ENCODE measurements at places on chromosomes 2 and 18.

DNA sequence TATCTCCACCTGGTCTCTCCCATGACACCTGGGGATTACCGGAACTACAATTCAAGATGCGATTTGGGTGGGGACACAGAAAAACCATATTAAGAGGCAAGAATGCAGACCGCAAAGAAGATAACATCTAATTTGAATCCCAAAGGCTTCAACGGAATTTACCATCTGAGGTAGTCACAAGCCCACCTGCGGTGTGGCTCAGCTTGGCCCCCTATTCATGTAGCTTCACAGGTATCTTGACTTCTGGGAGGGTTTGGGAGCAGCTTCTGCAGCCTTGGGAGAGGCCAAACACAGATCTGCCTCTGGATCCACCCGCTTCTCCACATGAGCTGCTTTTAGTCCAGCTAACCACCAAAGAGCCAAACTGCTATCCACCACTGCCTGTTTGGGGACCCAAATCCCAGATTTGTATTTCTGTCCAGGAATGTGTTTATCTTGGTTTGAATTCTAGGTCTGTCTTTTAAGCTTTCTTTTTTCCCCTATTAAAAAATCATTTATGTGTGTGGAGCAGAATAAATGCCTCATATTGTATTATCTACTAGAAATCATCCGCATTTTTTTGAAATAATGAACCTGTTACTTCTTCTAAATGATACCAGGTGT lies 247.6 kb downstream of the DLGAP1 start:
- no peak for DNase-seq

DNA sequence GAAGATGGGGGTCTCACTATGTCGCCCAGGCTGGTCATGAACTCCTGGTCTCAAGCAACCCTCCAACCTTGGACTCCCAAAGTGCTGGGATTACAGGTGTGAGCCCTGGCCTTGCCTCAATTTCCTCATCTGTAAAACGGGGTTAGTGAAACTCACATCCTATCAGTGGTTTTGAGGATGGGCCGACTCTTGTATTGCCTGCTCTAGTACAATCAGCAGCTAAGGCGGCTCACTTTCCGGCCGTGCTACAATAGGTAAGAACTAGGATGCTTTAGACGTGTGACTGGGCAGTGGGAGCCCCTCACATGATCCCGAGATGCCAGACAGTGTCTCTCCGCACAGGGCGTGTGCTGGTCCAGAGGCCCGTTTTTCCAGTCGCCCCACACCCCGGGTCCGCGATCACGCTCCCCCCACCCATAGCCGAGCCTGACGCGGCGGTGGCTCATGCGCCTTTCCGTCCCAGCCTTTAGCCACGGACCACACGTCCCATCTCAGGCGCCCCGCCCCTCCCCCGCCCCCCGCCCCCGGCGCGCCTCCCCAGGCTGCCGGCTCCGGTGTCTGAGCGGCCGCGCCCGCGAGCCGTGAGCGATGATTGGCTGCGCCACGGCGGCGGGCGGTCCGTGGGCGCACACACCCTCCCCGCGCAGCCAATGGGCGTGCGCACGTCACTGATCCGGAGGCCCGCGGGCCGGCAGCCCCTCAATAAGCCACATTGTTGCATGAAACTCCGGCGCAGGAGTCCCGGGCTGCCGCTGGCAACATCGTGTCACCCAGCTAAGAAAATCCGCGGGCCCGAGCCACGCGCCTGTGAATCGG lies at the start of gene HK2:
HK2 (plus strand) TSS at position 710 of the 816 bp plus-strand sequence. CDS start 454 bp downstream, outside the sequence.
- DNase-seq: peak; percentile 87

DNA sequence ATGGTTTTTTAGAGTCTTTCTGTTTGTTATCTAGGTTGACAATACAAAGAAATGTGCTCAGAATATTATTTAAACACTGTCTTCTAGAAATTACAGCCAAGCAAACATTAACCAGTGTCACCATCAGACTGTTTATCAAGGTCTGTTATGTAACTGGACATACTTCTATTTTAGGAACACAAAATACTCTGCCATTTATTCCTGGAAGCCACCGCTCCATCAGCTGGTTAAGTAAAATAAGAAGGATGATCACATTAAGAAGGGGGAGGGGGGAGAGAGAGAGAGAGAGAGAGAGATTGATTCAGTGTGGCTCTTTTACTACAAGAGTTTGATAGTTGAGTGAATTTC lies 47.9 kb downstream of the MBP start:
- DNase-seq: no peak

DNA sequence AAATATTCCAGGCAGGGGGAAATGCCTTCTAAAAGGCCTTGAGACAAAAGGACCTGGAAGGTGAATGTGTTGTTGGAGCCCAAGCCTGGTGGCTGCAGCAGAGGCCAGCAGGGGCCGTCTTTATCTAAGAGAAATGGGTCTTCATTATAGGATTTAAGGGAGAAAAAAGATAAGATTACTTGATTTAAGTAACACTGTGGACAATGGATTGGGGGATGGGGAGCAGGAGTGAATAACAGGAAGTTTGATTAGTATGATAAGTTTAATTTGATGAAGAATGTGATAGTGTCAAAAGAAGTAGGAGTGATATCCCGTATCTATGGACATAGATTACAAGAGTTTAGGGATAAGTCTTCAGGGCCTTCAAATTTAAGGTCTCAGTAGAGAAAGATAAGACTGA lies 64.2 kb downstream of the WDR75 start:
- no peak for DNase-seq

- DNase-seq: peak; percentile 73
These were observed 173.0 kb downstream of the SMAD7 start for GRCh38 chr18:48777744-48778116.

DNA sequence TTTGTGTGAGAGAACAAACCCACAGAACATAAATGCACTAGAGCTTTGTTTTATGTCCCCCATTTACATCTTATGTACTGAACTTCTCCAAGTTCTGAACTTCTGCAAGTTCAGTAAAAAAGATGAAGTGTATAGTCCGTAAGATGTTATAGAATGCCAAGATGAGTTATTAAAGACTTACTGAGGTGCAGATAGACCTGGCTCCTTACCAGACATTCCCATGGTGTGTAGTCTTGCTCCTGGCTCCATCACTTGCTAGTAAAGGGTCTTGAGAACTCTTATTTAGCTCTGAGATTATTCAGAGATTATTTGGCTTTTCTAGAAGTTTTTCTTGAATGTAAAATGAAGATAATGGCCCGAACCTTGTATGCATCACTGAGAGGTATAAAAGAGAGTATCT lies 16.8 kb downstream of the GULP1 start:
- no peak for DNase-seq

DNA sequence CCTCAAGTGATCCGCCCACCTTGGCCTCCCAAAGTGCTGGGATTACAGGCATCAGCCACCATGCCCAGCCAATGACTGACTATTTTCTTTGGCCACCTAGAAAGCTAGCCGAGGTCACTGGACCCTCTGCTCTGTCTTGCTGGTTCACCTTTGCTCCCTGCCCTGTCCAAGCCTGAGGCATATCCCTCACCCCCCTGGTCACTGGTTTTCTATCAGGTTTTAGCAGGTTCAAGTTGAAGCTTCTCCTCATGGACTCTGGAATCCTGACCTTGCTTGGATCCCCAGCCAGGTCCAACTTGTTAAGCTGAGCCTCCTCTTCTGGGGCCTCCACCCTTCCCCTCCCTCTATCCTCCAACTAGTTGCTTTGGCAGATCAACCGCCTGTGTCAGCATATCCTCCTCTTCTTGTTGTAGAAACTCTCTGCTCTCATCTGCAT lies 33.4 kb downstream of the PAX8 start:
- DNase-seq: no peak

GRCh38 chr2:236908439-236909192 lies 177.1 kb upstream of the COPS8 start:
- peak; percentile 47 for DNase-seq

DNA sequence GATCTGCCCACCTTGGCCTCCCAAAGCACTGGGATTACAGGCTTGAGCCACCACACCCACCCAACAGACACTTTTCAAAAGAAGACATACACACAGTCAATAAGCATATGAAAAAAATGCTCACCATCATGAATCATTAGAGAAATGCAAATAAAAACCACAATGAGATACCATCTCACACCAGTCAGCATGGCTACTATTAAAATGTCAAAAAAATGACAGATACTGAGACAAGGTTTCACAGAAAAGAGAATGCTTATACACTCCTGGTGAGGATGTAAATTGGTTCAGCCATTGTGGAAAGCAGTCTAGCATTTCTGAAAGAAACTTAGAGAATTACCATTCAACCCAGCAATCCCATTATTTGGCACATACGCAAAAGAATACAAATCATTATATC lies 1947.2 kb downstream of the SUCLG1 start:
- DNase-seq: no peak

GRCh38 chr2:218285604-218286003 lies 6.7 kb downstream of the TMBIM1 start:
- DNase-seq: peak; percentile 38

- no peak for DNase-seq
These were observed 719 bp downstream of the SMAD2 start for GRCh38 chr18:47929681-47930198.

- no peak for DNase-seq
These were observed 195.7 kb downstream of the LRATD1 start for GRCh38 chr2:14828223-14828622.

- DNase-seq: no peak
These were observed 144.7 kb downstream of the CAPN13 start for GRCh38 chr2:30662268-30663131.

GRCh38 chr2:239464166-239465016 lies 63.6 kb upstream of the HDAC4 start:
- DNase-seq: peak; percentile 67

- no peak for DNase-seq
These were observed 4.8 kb downstream of the TNFRSF11A start for GRCh38 chr18:62329691-62330454.

DNA sequence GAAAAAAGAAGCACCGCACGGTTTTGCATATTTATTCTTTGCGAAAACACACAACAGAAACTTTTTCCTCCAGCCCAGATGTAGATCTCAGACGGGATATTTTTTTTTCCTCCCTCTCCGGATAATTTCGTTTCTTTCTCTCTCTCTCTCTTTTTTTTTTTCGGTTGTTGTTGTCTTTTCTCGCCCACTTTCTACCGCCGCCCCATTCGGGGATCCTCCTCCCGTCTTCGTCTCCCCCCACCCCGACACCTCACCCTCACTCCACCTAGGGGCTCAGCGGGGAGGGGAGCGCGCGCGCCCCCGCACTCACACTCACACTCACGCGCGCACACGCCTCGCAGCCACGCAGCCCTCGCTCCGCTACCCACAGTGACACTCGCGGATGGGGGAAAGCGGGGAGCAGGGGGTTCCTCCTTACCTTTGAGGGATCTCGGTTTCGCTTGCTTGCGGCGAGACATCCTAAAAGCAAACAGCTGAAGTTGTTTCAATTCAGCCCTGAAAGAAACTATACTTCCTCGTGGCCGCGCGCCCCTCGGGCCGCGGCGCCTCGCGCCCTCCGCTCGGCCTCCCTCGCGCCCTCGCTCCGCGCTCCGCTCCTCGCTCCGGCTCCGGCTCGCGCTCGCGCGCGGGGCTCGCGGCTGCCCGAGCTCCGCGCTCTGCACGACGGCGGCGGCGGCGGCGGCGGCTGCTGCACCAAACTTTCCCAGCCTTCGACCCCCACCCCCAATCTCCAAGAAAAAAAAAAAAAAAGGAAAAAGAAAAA lies 1.3 kb downstream of the ZNF521 start:
- DNase-seq: no peak

DNA sequence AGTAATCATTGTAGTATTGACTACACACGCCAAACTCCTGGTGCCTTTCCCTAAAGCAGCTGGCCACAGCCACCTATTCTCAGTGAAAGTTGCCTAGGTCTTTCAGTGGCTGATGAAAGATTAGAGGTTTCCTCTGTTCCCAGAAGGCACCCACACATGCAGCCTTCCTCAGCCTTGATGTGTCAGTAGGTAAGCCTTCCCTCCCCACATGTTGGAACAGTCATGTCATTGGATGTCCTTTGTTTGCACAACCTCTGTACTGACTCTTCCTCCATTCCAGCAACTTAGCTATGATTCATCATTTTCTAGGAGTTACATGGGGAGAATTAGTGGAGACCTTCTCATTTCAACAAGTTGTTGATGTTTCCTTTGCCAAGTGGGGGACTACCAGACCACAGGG lies 630.8 kb upstream of the SLC39A10 start:
- no peak for DNase-seq

All from posterior cingulate gyrus (tissue), 11 donors.